ENCODE measurements at places on chromosomes 3 and 15. TPM values are rescaled to one million over a fixed set of nuclear protein-coding genes. Genes with fewer than 3 reads are reported as not detected.

The PLA2G4E gene
- polyA plus RNA-seq = not detected

The TMEM45A gene
- polyA plus RNA-seq = not detected

The SLC2A2 gene
- not detected for polyA plus RNA-seq

The ITIH1 gene
- polyA plus RNA-seq = not detected

The GATM gene
- not detected for polyA plus RNA-seq

The GOLGA6D gene
- not detected for polyA plus RNA-seq

The HAUS2 gene
- 30.9 TPM for polyA plus RNA-seq

The RAB27A gene
- polyA plus RNA-seq = 17.6 TPM

The GRK7 gene
- polyA plus RNA-seq = not detected

The MYZAP gene
- 9.7 TPM for polyA plus RNA-seq

The GOLGA8T gene
- polyA plus RNA-seq = not detected

The ATP8B4 gene
- not detected for polyA plus RNA-seq

The GOLGA6A gene
- not detected for polyA plus RNA-seq

The RASGRP1 gene
- polyA plus RNA-seq = 77.6 TPM

The PLA1A gene
- polyA plus RNA-seq = not detected

The IL17RB gene
- 0.22 TPM for polyA plus RNA-seq

The DAZL gene
- not detected for polyA plus RNA-seq

The CEMIP gene
- polyA plus RNA-seq = 0.02 TPM

The PRR23E gene
- not detected for polyA plus RNA-seq

The KBTBD13 gene
- not detected for polyA plus RNA-seq

The WDR93 gene
- polyA plus RNA-seq = not detected

The CHRM5 gene
- not detected for polyA plus RNA-seq

The LRRC3B gene
- not detected for polyA plus RNA-seq

The MUC20 gene
- 0.97 TPM for polyA plus RNA-seq

The AGBL1 gene
- not detected for polyA plus RNA-seq

The MANF gene
- 40.9 TPM for polyA plus RNA-seq

The NPAP1 gene
- not detected for polyA plus RNA-seq

The RHO gene
- polyA plus RNA-seq = not detected

The TLR9 gene
- not detected for polyA plus RNA-seq

The ACKR2 gene
- not detected for polyA plus RNA-seq

The MAGEL2 gene
- polyA plus RNA-seq = not detected

The ANKUB1 gene
- not detected for polyA plus RNA-seq

The MAP6D1 gene
- polyA plus RNA-seq = not detected

The GALNT15 gene
- polyA plus RNA-seq = not detected

The MEIS2 gene
- not detected for polyA plus RNA-seq

The HCLS1 gene
- polyA plus RNA-seq = 452 TPM

The GRM7 gene
- polyA plus RNA-seq = not detected

The FHIT gene
- polyA plus RNA-seq = 54.3 TPM

The EIF2B5 gene
- polyA plus RNA-seq = 74.8 TPM

The SEMA6D gene
- not detected for polyA plus RNA-seq

The CSPG4 gene
- not detected for polyA plus RNA-seq

The ANKRD34C gene
- not detected for polyA plus RNA-seq

The RPSA gene
- 1,357 TPM for polyA plus RNA-seq

The CHCHD6 gene
- 11.0 TPM for polyA plus RNA-seq

Measured in naive thymus-derived CD4-positive, alpha-beta T cell (primary cell).